Mesenchymal stem cell (in vitro differentiated cells and primary cell): ENCODE measurements at places on chromosomes 11 and 22.
A peak's percentile ranks its signal among the peaks of the same experiment; 100 is the strongest.

DNA sequence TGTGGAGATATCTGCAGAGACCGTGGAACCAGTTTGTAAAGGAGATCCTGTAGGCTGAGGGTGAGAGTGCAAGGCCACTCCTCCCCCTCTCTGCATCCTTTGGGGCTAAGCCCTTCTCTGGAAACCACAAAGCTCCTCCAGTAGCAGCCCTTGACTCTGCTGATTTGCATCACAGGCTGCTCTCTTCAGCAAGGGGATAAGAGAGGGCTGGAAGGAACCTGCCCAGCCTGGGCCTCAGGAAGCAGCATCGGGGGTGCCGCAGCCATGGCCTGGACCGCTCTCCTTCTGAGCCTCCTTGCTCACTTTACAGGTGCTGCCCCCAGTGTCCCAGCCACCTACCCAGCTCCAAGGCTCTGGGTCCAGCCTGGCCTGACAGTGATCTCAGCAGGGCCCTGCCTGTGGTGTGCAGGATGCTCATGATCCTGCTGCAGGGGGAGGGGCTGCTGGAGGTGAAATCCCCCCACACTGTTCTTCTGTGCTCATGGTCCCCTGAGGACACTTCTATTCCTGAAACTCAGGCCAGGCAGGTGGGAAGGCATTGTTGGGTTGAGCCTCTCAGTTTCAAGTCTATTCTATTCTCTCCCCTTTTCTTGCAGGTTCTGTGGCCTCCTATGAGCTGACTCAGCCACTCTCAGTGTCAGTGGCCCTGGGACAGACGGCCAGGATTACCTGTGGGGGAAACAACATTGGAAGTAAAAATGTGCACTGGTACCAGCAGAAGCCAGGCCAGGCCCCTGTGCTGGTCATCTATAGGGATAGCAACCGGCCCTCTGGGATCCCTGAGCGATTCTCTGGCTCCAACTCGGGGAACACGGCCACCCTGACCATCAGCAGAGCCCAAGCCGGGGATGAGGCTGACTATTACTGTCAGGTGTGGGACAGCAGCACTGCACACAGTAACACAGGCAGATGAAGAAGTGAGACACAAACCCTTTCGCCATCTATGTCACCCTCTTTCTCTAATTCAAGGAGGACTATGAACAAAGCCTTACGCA, 68.5 kb upstream of the IGLL5 start:
- H3K27ac ChIP-seq: no peak overlapping the region
- H3K4me1 ChIP-seq: no peaks in the 10 kb centered on the region
- H3K36me3 ChIP-seq: no peaks in the 10 kb centered on the region
- peaks cover 56% of the 10 kb centered on the region for H3K27me3 ChIP-seq

DNA sequence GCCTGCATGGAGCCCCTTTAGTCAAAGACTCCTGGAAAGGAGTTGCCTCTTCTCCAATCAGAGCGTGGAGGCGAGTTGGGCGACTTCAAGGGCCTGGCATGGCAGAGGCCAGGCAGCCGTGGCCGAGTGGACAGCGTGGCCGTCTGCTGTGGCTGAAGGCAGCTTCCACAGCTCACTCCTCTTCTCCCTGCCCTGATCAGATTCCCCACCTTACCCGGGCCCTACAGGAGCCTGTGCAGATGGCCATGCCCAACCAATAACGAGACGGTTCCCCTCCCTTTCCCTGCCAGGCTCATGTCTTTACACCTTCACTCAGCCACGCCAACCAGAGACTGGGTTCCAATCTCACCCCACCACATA, 20.0 kb upstream of the SLC22A12 start:
- peaks cover 12% of the 10 kb centered on the region for H3K27me3 ChIP-seq
- no peak overlapping the region for H3K4me3 ChIP-seq
- H3K36me3 ChIP-seq: no peaks in the 10 kb centered on the region
- H3K4me1 ChIP-seq: peaks cover 3% of the 10 kb centered on the region
- H3K27ac ChIP-seq: no peak overlapping the region

GRCh38 chr11:100925935-100926334, 203.7 kb downstream of the PGR start:
- H3K27me3 ChIP-seq: no peaks in the 10 kb centered on the region
- no peaks in the 10 kb centered on the region for H3K36me3 ChIP-seq
- peaks cover 6% of the 10 kb centered on the region for H3K4me1 ChIP-seq
- no peak overlapping the region for H3K4me3 ChIP-seq

DNA sequence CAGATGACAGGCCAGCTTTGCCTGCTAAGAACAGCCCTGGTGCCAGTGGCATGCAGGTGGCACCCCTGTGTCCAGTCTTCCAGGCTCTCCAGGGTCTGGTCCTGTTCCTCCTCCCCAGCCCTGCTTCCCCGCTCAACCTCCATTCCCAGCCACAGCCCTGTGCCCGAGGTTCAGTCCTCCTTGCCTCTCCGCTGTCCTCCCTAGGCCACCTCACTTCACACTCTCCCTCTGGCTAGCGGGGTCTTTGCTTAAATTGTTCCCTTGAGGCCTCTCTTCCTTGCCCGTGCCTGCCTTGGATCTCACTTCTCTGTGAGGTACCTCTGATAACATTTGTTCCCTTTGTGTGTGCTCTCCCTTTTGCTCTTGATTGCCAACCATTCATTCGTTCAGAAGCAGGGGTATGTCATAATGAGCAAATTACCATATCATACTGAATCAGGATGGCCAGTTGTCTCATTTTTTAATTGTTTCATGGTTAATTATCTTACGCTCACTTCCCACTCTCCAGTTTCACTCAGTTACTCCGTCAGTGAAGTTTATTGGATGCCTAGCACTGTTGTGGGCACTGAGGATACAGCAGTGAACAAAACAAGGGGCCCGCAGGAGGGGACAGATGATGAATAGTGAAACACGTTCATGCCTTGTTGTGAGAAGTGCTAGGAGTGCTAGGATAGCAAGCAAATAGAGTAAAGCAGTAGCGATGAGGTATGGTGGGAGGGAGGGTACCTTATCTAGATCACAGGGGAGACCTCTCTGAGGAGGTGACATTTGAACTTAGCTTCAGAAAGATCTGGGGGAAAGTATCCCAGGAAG, 7.4 kb downstream of the BMAL1 start:
- H3K27me3 ChIP-seq: peaks cover 5% of the 10 kb centered on the region
- peaks cover 14% of the 10 kb centered on the region for H3K4me1 ChIP-seq
- H3K4me3 ChIP-seq: no peak overlapping the region
- peaks cover 3% of the 10 kb centered on the region for H3K36me3 ChIP-seq
- H3K27ac ChIP-seq: no peak overlapping the region

GRCh38 chr22:39178206-39179111, 26.0 kb upstream of the CBX7 start:
- H3K4me1 ChIP-seq: peaks cover 41% of the 10 kb centered on the region
- H3K4me3 ChIP-seq: no peak overlapping the region
- H3K27ac ChIP-seq: no peak overlapping the region
- H3K36me3 ChIP-seq: no peaks in the 10 kb centered on the region
- H3K27me3 ChIP-seq: no peaks in the 10 kb centered on the region
- DNase-seq: peak; percentile 41

DNA sequence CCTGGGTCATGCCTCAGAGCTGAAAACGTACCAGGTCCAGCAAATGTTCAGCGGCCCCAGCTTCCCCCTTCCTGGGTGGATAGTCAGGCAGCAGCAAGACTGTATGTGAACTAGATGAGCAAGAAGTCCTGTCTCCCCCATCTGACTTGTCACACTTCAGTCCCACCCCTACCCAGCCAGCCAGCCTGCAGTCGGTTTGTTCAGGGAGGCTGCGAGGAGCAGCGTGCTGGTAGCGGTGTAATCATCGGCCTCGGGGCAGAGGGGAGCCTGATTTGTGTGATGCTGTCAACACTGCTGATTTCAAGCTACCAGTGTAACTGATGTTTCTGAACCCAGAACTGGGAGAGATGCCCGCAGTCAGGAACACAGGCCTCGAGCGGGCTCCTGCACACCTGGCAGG, 9.6 kb downstream of the TMEM258 start:
- no peak overlapping the region for H3K27ac ChIP-seq
- peaks cover 51% of the 10 kb centered on the region for H3K4me1 ChIP-seq
- H3K4me3 ChIP-seq: no peak overlapping the region
- no peaks in the 10 kb centered on the region for H3K27me3 ChIP-seq
- no peak for DNase-seq
- H3K36me3 ChIP-seq: peaks cover 36% of the 10 kb centered on the region

DNA sequence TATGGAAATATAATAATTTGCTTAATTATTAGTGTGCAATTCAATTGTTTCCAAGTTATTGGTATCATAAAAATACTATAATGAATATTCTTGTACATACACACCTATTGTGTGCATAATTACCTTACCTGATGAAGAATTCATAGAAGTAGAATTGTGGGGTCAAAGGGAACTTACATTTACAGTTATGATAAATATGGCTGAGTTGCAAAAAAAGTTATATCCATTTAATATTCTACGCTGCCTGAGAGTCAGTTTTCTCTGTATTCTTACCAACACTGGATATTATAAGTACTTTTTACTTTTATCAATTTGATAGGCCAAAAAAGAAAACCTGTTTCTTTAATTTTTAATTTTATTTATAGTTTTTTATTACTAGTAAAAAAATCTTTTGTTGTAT, 2.1 kb upstream of the PSMA1 start:
- H3K27ac ChIP-seq: no peak overlapping the region
- peaks cover 3% of the 10 kb centered on the region for H3K36me3 ChIP-seq
- peaks cover 5% of the 10 kb centered on the region for H3K4me1 ChIP-seq
- H3K27me3 ChIP-seq: no peaks in the 10 kb centered on the region

GRCh38 chr22:32802237-32802765, 796 bp downstream of the TIMP3 start:
- no peak for DNase-seq
- H3K4me3 ChIP-seq: peak overlapping the region; percentile 54
- no peak overlapping the region for H3K27ac ChIP-seq
- peaks cover 22% of the 10 kb centered on the region for H3K27me3 ChIP-seq
- peaks cover 17% of the 10 kb centered on the region for H3K36me3 ChIP-seq

- no peaks in the 10 kb centered on the region for H3K27me3 ChIP-seq
- H3K36me3 ChIP-seq: peaks cover 80% of the 10 kb centered on the region
- H3K4me3 ChIP-seq: no peak overlapping the region
- no peak overlapping the region for H3K27ac ChIP-seq
- DNase-seq: no peak
Measured at GRCh38 chr22:23800297-23801237, 13.8 kb downstream of the SMARCB1 start.

DNA sequence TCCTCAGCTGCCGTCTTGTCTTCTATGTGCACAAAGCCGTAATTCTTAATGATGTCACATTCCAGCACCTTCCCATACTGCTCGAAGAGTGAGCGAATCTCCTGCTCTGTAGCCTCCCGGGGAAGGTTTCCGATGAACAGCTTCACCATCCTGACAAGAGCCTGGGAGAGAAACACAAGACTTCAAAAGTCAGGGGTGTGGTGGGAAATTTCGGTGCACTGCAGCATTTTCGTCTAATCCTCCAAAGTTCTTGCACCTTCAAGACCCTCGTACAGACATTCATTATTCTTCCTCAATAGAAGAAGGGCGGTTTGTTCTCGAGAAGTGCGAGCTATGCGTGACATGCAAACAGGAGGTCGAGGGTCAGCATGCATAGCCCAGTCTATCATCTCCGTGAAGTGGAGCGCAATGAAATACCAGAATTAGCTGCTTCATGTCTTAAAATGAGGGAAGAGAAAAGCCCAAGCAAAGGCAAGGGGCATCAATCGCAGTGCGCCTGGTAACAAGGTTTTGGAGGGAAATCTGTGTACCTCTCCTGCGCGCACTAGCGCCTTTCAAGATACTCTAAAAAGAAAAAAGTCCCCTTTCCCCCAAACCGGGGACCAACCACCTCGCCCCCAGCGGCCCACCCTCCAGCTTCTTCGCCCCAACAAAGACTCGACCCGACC, 622 bp downstream of the RBM4B start:
- peak; percentile 38 for DNase-seq
- peak overlapping the region; percentile 73 for H3K4me3 ChIP-seq
- H3K27ac ChIP-seq: peak overlapping the region; percentile 78
- H3K27me3 ChIP-seq: no peaks in the 10 kb centered on the region

- DNase-seq: no peak
- H3K27me3 ChIP-seq: no peaks in the 10 kb centered on the region
- H3K36me3 ChIP-seq: peaks cover 26% of the 10 kb centered on the region
- H3K4me3 ChIP-seq: no peak overlapping the region
- H3K27ac ChIP-seq: no peak overlapping the region
Measured at GRCh38 chr11:117249571-117249970, 17.1 kb downstream of the RNF214 start.

DNA sequence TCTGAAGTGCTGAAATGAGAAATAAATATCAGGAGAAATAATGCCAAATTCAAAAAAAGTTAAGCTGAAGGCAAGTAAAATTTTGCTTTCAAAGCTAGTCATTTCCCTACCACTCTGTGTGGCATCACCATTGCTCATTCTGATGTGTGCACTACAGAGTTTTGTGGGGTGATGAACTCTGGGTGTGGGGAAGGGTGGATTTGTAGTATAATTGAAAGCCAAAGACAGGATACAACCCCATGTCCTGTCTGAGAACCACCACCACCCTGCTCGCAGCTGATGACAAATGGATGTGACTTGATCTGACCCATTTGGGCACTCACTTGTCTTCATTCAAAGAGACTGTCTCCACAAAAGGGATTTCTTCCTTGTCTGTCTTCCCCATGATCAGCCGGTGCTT, 19.3 kb upstream of the TMEM9B start:
- no peaks in the 10 kb centered on the region for H3K4me1 ChIP-seq
- no peak overlapping the region for H3K27ac ChIP-seq
- DNase-seq: no peak
- no peak overlapping the region for H3K4me3 ChIP-seq
- H3K27me3 ChIP-seq: no peaks in the 10 kb centered on the region
- H3K36me3 ChIP-seq: no peaks in the 10 kb centered on the region

DNA sequence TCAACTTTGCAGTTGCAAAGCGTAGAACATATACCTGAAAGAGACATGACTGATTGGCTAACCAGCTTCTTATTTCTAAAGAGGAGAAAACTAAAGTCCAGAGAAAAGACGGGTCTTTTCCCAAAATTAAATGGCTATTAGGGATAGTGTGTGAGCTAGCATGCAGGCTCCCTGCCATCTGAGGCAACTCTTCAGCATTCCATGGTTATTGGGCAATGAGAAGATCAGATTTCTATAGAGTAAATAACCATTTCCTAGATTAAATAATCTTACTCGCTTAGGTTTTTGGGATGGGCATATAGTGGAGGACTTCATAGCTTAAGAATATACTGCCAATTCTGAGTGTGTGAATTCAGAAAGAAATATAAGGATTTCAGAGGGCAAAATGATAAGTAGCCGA, 95.0 kb downstream of the PDHX start:
- H3K27me3 ChIP-seq: no peaks in the 10 kb centered on the region
- H3K4me3 ChIP-seq: no peak overlapping the region
- peak; percentile 39 for DNase-seq

DNA sequence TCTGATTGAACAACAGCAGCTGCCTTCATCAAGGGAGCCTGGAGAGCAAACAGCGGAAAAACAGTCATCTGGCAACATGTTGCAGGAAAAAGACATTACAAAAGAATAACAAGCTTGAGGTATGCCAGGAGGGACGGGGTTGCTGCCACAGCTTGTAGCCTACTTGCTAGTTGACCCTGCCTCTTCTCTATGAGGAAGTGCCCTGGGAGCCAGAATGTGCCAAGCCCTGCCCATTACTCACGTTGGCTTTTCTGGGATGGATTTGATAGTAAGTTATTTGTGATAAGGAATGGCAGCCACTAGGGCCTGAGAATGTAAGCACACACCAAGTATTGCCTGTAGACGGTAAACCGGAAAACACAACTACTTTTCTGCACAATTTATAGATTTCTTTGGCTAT, 113.5 kb upstream of the KIRREL3 start:
- no peaks in the 10 kb centered on the region for H3K4me1 ChIP-seq
- no peak overlapping the region for H3K27ac ChIP-seq
- no peak overlapping the region for H3K4me3 ChIP-seq
- peaks cover 34% of the 10 kb centered on the region for H3K27me3 ChIP-seq
- DNase-seq: no peak

- H3K36me3 ChIP-seq: no peaks in the 10 kb centered on the region
- no peak overlapping the region for H3K27ac ChIP-seq
- no peak overlapping the region for H3K4me3 ChIP-seq
- DNase-seq: no peak
Measured at GRCh38 chr11:22671751-22672150, 5.3 kb downstream of the GAS2 start.
